ENCODE measurements at places on chromosomes 2 and 18.
A peak's percentile ranks its signal among the peaks of the same experiment; 100 is the strongest.

DNA sequence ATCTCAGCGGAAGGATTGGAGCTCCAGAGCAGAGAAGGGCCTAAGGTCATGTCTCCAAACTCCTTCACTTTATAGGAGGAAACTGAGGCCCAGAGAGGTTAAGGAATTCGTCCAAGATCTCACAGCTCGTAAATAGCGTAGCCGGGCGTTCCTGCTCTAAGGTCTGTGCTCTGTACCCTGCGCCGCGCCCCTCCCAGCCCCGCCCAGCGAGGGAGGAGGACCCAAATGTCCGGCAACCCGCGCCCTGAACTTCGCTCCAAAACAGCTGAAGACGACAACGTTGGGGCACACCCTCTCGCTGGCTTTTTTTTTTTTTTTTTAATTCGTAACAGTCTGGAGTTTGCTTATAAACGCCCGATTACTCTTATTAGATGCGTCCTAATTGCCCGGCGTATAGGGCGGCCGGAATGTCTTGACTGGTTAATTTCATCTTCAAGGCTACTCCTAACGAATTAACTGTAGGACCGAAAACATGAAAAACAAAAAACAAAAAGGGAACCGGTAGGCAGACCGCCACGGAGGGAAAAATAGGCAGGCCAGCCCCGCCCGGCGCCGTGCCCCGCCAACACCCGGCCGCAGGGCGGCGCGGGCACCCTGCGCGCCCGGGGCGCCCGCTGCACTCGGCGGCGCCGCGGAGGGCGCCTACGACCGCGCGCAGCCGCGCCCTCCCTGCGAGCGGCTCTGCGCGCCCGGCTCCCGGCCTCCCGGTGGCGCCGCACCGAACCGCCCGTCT, 928 bp upstream of the FOSL2 start:
- peak; percentile 61 for DNase-seq

DNA sequence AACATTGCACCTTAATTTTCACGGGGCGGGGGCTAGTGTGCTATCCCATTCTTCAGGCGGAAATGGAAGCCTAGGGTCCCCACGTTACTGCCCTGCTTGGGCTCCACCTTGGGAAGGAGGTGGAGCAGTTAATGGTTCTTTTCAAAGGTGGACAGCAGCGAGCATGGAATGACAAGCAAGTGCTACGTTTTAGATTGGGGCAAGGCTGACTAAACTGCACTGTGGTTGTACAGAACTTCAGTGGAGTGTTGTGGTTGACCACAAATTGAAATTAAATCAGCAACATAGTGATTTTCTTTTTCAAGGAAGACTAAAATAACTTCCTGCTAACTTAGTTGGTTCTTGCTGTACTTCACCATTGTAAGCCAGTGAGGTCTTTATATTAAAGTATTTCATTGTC, 47.0 kb downstream of the CHRNA1 start:
- peak; percentile 4 for DNase-seq

DNA sequence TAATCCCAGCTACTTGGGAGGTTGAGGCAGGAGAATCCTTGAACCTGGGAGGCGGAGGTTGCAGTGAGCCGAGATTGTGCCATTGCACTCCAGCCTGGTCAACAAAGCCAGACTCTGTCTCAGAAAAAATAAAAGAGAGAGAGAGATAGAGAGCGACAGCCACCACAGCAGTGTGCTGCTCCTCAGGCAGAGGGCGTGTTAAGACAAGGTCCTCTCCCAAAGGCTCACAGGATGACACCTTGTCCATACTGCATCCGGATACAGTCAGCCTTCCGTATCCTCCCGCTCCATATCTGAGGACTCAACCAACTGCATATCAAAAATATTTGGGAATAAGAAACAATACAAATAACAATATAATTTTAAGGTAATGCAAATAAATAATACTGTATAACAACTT, 20.1 kb downstream of the ARL4C start:
- DNase-seq: no peak

- DNase-seq: no peak
Observed at GRCh38 chr2:120547662-120548061, 188.0 kb upstream of the GLI2 start.

DNA sequence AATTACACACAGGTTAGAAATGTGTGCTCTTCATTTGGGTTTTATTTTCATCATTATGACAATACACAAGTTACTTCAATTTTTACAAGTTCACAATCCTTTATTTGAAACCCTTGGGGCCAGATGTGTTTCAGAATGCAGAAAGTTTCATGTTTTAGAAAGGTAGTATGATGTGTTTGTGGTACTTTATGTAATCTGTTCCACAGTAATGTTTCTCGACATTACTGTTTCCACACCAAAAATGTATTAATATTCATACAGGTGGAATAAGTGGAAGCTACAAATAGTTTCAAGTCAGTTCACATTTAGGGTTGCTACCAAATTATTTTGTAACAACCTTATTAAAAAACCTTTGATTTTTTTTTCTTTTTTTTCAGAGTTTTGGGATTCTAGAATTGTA, 10.4 kb downstream of the UBE2E3 start:
- no peak for DNase-seq

- no peak for DNase-seq
Observed at GRCh38 chr2:168116448-168116847, 130.9 kb downstream of the STK39 start.

DNA sequence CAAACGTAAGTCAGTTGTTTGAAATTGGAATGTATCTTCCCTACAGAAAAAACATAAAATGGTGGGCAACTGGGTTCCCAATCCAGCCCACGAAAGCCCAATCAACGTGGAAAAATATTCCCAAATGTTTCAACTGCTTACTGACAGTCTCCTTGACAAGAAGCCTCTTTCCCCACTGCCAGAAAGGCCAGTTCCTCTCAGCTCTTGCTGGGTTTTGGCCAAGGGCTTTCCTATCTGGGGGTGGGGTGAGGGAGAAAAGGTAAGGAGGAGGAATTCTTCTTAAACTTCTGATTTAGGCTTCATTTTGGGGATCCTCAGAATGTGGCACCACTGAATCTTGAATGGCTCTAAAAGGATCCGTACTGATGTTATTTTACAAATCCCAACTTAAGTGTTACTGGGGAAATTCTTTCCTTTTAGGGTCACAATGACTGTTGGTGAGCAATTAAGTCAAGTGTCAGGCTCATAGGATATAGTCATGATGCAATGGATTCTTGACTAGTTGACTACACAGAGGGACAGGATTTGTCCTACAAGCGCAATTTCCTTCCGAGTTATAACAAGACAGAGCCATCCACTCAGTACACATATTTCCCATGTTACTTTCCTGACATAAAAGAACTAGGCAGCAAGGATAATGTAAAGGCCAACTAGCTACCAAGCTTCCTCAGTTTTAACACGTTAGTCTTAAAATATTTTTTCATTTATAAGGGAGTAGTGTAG, 73.6 kb downstream of the SPRED2 start:
- no peak for DNase-seq

- no peak for DNase-seq
Observed at GRCh38 chr2:241534293-241534692, 24.3 kb upstream of the BOK start.

DNA sequence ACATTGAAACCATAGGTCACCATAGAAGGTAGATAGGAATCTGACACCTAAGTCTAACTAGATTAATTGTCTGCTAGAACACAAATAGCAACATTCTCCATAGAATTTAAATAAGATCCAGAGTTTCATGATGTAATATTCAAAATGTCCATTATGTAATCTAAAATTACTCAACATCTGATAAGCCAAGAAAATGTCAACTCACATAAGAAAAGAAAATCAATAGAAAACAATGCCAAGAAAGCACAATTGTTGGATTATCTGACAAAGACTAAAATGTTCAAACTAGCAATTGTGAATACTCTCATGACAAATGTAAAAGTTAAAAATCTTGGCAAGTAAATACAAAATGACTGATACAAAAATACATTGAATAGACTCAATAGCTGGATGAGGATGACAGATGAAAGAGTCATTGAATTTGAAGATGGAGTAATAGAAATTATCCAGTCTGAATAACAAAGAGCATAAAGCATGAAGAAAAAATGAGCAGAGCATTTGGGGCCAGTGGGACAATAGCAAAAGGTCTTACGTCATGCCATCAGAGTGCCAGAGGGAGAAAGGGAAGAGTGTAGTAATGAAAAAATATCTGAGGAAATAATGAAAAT, 358.6 kb downstream of the METTL4 start:
- DNase-seq: no peak
